ENCODE measurements at places on chromosomes 11 and 22.

DNA sequence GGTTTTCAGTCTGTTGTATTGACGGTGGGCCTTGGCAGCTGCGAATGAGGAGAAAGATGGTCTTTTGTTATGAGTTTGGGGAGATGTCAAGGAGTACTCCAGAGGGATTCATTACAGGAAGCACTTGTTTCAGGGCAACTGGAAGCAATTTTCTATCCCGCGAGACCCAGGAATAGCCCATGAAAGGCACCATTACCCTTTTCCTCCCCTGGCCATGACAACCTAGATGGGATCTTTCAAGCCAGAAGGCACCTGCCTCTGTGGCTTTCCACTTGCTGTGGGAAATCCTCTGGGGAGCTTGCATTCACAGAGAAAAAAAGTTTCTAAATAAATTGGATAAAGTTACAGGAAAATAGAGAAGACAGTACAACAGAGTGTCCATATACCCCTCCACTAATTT lies 2.7 kb downstream of the ZNF215 start:
- no peak for DNase-seq

- DNase-seq = peak; percentile 41
These were observed 535 bp downstream of the AQP11 start for GRCh38 chr11:77590194-77590782.

GRCh38 chr11:111906680-111907079 lies 4.9 kb downstream of the CRYAB start:
- DNase-seq = no peak

GRCh38 chr11:13126430-13126829 lies 117.3 kb downstream of the RASSF10 start:
- DNase-seq = no peak

GRCh38 chr11:8025123-8025522 lies 38.0 kb downstream of the EIF3F start:
- DNase-seq = no peak

DNA sequence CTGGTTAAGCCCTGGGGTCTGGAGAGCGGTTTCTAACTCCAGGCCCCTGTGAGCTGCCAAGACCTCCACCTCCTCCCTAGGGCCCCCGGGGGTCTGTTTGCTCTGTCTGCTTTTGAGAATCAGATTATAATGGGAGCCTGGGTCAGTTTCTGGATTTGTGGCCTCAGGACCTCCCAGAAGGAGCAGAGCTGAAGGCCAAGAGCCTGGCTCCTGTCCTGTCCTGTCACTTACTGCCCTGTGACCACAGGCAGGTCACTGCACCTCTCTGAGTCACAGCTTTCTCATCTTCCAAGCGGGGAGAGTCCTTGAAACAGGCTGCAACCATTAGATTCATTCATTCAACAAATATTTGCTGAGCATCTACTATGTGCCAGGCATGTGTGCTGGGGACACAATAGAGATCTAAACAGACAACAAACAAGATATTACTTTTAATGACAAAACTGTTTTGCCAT lies 87.3 kb upstream of the FGF3 start:
- no peak for DNase-seq

GRCh38 chr11:19432370-19433061 lies 191.8 kb upstream of the E2F8 start:
- DNase-seq = peak; percentile 49

GRCh38 chr11:10803676-10804075 lies 5.0 kb downstream of the EIF4G2 start:
- DNase-seq = no peak

GRCh38 chr11:72786305-72787215 lies 7.3 kb downstream of the STARD10 start:
- DNase-seq = no peak

All from muscle of arm (tissue), 14 donors.